Renal pelvis (tissue), 12 donors: ENCODE measurements at places on chromosomes 3 and 15. TPM values are rescaled to one million over a fixed set of nuclear protein-coding genes. Genes with fewer than 3 reads are reported as not detected.

DNA sequence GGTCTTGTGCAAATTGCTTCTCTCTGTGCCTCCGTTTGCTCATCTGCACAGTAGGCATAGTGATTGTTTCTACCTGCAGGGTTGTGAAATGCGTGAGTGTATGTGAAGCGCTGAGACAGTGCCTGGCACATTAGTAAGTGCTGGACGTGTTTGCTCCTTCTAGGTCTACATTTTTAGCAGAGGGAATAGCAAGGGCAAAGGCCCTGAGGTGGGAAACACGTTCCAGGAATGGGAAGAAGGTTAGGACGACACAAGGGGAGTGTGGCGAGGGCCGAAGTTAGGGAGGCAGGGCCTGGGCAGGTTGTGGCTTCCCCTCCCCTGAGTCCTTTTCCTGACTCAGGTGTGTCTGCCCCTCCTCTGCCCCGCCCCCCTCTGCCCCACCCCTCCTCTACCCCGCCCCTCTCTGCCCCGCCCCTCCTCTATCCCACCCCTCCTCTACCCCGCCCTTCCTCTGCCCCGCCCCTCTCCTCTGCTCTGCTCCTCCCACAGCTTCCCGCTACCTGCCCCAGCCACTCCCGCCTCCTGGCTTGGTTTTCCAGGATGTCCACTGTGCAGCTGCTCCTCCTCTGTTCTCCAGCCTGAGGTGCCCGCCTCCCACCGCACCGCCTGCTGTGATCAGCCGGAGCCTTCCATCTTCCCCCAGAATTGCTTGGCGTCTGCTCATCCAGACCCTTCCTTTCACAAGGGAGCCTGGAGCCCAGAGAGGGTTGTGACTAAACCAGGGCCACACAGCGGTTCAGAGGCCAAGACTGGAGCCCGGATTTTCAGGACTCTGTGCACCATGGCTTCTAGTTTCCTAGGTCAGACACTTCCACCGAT, 31.1 kb upstream of the SMAD6 start:
- no peak for DNase-seq

The HRH1 gene
- polyA plus RNA-seq: 2.1 TPM

- no peak for DNase-seq
These were observed 144.0 kb upstream of the TLE3 start for GRCh38 chr15:70241561-70242320.

DNA sequence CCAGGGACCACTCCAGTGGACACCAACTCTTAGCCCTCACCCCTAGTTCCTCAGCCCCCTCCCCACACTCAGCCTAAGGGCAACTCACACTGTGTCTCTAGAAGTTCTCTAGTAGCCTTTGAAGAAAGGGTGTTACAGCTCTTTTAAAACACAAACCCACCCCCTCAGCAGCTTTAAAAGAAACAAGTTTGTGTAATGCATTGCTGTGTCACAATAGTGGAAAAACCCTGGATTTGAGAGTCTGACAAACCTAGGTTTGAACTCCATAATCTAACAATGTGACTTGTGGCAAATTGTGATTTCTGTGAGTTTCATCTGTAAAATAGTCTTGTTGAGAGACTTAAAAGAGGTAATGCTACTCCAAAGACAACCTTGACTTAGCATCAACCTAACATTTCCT, 54.0 kb downstream of the PLCH1 start:
- DNase-seq: no peak

- DNase-seq: peak; percentile 42
These were observed 384.1 kb downstream of the PLOD2 start for GRCh38 chr3:145776782-145777408.

DNA sequence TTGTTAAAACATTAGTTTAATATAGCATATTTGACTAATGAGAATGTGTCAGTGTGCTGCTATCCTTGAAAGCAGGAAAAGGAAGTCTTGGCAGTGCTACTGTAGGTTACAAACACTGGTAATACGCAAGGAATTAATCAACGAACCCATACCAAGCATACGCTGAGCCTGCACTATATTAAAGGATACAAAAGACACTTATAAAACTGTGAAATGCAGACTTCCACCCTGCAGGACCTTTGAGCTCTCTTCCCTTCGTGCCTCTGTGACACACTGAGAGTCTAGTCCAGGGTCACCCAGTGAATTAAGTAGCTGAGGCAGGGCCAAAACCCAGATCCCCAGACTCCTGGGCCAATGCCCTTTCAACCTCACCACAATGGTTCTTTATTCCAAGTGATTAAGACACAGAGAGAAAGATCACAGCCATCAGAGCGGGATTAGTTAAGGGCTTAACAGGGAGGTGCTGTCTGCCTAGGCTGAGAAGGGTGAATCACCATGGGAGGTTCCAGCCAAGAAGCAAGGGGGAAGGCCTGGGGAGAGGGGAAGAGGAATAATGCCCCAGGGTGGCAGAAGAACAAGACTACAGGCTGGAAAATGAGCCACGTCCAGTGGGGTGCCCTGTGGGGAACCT, 6.8 kb downstream of the ANXA2 start:
- DNase-seq: no peak

- DNase-seq: no peak
These were observed 26.8 kb downstream of the UBE2E1 start for GRCh38 chr3:23832523-23832922.

DNA sequence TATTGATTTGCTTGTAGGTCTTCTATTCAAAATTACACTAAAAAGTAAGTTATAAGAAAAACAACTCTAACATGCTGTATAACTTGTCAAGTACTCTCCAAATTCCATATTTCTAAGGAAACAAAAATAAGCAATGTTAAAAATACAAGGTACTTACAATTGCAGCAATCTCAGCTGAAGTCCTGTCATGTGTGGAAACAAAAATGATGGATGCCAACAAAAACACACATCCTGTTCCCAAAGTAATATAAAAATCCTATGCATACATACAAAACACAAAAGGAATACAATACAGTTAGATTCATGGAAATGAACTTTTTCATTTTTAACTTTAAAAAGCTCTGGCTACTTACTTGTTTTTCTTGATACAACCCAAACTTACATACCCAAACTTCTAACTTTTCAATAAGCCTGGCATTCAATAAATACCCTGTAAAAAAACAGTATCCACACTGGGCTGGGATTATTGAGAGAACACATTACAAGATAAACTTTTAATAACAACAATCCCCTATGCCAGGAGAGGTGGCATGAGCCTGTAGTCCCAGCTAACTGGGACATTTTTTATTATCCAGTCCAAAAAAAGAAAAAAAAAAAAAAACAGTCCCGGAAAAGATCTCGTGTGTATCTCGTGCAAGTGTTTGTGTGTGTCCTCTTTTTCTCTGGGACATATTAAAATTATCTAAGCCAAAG, 14.7 kb downstream of the CMTM6 start:
- no peak for DNase-seq

DNA sequence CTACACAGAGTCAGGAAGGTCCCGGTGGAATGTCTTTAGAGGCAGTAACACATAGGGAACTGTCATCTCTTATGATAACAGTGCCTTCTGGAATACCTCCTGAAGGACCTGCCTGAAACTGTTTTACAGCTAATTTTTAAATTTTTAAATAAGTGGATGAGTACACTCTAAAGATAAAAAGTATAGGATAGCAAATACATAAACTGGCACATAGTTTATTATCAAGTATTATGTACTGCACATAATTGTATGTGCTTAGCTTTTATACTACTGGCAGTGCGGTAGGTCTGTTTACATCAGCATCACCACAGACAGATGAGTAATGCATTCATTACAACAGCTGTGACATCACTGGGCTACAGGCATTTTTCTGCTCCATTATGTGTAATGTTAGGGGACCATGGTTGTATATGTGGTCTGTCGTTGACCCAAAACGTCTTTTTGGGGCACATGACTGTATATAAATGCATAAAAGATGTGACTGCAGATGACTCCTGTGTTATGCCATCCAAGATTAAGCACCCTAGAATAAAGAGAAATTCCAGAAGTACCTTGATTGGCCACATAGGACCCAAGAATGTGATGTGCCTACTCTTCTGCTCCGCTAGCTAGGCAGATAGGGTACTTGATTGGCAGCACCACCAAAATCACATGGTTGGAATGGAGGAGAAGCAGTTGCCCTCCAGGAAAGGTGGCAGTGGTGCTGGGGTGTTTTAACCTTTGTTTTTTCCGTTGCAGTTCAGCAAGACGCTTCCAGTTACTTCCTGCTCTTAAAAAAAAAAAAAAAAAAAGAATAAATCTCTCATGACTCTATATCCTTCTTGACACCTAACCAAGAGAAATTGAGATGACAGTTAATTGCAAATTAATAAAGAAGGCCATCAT, 3.3 kb downstream of the VPS8 start:
- no peak for DNase-seq

DNA sequence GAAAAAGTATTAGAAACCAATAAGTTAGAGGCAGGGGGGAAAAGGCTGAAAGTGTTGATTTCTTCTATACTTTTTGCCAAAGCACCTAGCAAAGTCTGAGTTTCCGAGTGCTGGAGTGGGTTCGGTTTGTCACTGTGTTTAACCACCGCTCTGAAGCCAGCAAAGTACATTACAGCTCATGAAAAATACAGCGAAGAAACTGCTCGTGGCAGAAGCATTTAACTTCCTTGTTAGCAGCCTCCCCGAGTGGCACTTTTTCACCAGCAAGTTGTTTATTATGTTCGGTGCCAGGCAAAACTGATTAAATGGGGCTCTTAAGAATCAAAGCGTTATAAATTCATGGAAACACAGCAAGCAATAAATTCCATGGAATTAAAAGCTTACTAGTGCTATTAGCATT, 313.6 kb downstream of the FOXP1 start:
- no peak for DNase-seq

The POPDC2 gene
- 10.2 TPM for polyA plus RNA-seq

- no peak for DNase-seq
These were observed 159.5 kb downstream of the CLSTN2 start for GRCh38 chr3:140094487-140094886.

DNA sequence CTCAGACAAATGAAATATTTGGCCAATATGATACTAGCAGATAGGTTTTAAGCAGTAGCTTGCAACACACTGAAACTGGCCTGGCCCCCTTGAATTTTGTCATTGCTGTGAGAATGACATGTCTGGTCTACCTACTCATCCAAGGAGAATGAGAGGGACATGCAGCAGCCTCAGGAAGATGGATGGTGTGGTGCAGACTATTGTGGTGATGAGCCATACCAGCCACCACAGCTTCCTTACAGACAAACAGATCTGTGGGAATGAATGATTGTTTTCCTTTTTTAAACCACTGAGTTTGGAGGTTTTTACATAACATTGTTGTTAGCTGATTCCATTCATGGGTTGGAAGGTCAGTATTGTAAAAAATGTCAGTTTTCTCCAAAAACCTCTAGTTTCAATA, 133.7 kb upstream of the POU1F1 start:
- no peak for DNase-seq

DNA sequence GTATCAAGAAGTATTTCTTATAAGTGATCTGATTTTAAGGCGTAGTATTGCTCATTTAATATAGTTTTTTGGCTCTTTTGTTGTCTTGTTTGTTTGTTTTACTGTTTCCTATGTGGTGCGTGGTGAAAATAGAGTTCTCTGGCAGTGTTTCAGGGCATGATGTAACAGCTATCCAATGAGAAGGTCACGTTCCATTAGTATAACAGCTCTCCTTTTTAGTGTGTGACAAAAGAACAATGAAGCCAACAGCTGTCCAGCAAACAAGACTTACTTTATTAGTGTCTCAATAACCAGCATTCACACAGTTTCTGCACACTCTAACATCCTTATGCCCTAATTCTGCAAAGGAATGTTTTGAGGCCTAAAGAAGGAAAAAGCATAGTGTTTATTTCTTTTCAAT, 127.9 kb downstream of the SLC25A26 start:
- DNase-seq: no peak

GRCh38 chr3:10845839-10846656, 30.0 kb downstream of the SLC6A11 start:
- peak; percentile 5 for DNase-seq

The BCHE gene
- 10.7 TPM for polyA plus RNA-seq

The SCAANT1 gene
- polyA plus RNA-seq: 3.3 TPM

The CCR9 gene
- not detected for polyA plus RNA-seq

The C3orf70 gene
- 7.5 TPM for polyA plus RNA-seq

DNA sequence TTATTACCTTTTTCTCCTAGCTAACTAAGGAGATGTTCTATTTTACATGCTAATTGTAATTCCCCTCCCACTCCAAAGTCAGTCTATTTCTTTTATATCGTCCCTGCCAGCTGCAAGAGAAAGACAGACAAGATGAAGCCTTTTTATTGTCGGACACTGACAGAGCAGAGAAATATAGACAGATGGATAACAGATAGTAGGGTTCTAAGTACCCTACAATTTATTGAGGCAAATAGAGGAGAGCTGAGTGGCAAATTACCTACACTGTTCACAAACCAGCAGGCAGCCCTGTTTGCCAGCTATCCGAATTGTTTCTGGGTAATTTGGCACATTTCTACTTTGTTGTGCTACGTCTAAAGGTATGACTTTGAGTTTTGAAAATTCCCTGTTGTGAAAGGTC, 392.3 kb upstream of the ZNF717 start:
- no peak for DNase-seq

DNA sequence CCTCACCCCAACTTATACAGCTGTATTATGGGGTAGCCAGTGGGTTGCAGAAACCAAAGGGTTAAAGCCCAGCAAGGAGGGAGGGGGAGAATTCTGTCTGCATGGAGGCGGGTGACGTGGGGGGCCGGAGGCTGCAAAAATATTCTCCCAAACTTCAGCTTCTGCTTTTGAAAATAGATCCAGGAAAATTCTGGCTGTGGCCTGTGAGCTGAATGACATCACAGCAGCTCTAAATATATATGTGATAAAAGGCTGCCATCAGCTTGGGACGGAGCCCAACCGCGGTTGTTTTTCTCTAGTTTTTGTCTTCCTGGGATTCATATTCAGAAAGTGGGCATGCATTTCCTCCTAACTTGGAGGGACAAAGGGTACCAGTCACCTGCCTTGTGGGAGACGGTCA, 27.6 kb downstream of the MAPKAPK3 start:
- DNase-seq: no peak

The LXN gene
- 21.6 TPM for polyA plus RNA-seq

GRCh38 chr3:185813691-185814215, 11.1 kb downstream of the IGF2BP2 start:
- DNase-seq: no peak

- DNase-seq: peak; percentile 41
These were observed 7.1 kb downstream of the CELF6 start for GRCh38 chr15:72312605-72313447.

DNA sequence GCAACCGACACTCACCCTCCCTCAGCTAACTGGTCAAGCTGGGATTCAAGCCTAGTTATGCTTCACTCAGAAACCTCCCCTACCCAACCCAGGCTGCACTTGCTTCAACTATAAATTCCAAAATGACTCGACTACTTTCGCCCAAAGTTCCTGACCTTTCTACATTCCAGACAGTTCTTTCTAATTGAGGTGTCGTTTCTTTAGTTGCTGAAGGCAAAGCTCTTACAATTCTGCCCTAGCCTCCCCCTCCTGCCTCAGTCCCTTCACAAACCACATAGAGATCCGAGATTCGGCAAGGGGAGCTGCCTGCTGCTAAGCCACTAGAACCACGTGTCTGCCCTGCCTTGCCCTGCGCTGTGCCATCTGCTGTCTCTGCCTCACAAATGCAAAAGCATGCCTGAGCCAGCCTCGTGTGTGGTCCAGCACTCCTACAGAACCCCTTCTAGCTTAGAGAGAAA, 74.7 kb upstream of the SH3GL3 start:
- peak; percentile 16 for DNase-seq
